ENCODE measurements at places on chromosomes 13 and 19.

- DNase-seq, result no peak
These were observed 16.2 kb upstream of the MED4 start for GRCh38 chr13:48110931-48111721.

- no peak for DNase-seq
These were observed 22.0 kb downstream of the MBNL2 start for GRCh38 chr13:97243915-97244781.

GRCh38 chr19:27935669-27936068 is 1277.3 kb downstream of the UQCRFS1 start:
- no peak for DNase-seq

- no peak for DNase-seq
These were observed 133.8 kb downstream of the MRPL57 start for GRCh38 chr13:21310220-21310619.

- no peak for DNase-seq
These were observed 390.8 kb downstream of the FOXO1 start for GRCh38 chr13:40275636-40276035.

DNA sequence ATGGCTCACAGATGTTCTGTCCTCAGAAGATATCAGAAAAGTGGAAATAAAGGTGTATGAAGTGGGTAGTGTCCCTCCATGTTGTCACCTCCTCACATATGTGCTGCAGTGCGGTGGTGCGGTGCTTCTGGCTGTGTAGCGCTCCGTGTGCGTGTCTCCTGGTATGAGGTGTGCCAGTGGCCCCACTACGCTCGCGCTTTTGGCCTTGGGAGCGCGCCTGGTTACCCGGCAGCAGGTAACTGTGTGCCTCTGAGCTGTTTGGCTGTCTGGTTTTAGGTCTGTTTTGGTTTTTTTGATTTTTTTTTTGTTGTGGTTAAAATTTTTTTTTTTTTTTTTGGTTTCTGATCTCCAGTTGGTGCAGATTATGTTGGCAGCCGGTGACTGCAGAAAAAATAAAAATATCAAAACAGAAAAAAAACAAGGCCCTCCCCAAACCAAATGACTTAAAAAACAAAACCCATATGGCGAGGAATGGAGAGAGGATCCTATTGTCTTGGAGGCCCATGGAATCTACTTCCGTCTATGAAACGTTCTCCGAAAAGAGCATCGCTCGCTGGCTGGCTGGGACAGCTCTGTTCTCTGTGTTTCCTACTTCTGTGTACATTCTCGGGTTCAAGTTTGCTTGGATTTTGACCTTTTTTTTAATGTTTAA is 7.9 kb downstream of the HNRNPL start:
- peak; percentile 65 for DNase-seq

GRCh38 chr13:38265132-38265497 is 84.5 kb upstream of the UFM1 start:
- DNase-seq, result no peak

DNA sequence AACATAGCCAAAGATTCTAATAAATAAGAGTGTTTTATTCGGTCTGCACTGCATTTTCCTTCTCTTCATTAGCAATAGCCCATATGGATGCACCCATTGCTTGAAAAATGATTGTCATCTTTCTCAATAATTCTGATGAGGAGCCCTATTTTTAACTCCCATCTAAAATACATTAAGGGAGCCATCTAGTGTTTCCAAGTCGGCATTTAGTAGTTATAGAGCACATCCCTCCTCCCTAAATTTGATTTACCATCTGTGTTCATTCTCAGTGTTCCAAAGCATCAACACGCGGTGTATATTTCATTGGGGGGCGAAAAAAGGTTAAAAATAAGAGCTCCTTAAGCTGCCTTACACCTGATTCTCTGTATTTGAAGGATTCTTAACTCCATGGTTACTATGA is 119.2 kb upstream of the IPO5 start:
- no peak for DNase-seq

Measured in CD4-positive, alpha-beta T cell treated with Interleukin-2 at 100 ng/mL for 4 hours (primary cell).